Stimulated activated CD4-positive, alpha-beta T cell treated with anti-CD3 and anti-CD28 coated beads, Interleukin-12 subunit alpha, Interleukin-12 subunit beta, amount 100 ng/mL, for 24 hours (primary cell): ENCODE measurements at places on chromosomes 7 and 10.

DNA sequence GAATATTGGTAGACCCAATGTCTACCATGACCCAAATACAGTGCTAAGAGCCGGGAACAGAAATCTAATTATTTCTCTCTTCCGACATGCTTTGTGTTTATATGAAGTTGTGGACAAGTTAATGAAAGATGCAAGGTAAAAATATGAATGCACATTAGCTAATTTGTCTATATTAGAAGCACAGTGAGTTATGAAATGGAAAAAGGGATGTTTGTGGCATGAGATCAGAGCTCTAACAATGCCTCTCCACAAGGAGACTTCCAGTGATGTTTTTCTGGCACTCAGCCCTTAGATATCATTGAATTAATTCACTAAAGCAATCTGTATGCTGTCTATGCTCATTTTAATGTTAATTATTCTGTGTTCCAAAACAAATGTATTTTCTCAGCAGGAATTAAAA, 897.2 kb downstream of the CNTNAP2 start:
- DNase-seq, result no peak

DNA sequence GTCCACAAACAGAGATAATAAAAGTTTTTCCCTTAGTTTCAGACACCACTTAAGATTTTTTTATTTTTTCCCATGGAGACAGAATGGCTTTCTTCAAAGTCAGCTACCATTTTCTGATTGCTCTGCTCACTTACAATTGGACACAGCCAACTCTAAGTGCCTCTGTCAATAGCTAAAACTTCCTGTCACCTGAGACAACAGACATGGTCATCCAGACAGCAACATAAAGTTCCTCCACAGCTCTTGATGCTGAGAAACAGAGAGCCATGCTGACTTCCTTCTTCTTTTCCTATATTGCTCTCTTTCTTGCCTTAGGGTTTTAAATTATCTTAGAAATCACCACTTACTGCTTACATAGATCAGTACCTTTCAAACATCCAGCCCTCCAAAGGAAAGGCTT, 12.0 kb downstream of the ZNF800 start:
- no peak for DNase-seq

DNA sequence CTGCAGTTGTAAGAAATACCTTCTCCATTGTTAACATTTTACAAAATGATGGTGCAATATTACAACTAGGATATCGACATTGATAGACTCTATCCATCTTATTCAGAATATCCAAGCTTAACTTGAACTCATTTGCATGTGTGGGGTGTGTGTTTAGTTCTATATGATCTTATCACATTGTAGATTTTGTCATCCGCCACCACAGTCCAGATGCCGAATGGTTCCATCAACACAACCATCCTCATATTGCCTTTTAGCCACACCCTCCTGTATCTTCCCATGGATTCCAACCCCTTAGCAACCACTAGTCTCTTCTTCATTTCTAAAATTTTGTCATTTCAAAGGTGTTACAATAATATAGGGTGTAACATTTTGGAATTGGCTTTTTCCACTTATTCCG, 452.9 kb upstream of the AKR1E2 start:
- DNase-seq, result no peak

DNA sequence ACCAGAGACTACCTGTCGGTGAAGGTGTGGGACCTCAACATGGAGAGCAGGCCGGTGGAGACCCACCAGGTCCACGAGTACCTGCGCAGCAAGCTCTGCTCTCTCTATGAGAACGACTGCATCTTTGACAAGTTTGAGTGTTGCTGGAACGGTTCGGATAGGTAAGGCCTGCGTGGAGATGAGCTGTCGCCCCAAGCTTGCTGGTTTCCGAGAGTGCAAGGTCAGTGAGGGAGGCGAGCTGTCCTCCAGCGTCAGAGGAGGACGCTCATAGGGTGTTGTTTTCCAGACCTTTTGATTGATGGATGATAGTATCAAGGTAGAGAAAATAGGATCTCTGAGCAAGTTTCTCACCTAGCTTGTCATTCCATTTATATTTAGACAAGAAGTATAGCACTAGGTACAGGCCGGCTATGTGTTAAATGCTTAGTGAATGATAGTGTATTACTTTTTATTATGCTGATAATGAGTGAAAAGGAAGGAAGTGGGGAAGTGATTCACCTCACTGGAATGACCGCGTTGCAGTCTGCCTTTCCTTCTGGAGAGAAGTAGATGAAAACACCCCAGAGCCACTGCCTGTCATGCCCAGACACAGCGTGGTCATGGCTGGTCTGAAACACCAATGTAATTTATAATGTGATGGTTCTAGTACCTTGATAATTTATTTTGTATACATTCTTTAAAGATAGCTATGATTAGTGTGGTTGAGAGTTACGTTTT, 33.9 kb downstream of the BNIP3 start:
- DNase-seq, result no peak

DNA sequence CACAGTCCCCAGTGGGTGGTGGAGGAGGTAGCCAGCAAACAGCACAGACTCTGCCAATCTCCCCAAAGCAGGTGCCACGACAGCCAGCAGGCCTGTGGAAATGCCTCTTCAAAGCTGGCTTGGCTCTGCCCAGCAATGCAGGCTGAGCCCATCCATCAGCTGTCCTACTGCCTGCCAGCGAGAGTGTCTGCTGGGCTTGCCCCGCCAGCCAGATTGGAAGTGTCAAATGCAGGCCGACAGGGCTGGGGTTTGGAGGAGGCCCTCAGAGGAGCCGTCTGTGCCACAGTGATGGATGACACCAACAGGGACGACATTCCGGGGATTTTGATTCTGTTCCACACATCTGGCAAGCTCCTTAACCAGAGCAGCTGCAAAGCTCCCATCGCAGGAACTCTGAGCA, 16.7 kb downstream of the HABP2 start:
- no peak for DNase-seq

- DNase-seq, result no peak
Observed at GRCh38 chr10:32982911-32983909, 25.2 kb upstream of the ITGB1 start.

DNA sequence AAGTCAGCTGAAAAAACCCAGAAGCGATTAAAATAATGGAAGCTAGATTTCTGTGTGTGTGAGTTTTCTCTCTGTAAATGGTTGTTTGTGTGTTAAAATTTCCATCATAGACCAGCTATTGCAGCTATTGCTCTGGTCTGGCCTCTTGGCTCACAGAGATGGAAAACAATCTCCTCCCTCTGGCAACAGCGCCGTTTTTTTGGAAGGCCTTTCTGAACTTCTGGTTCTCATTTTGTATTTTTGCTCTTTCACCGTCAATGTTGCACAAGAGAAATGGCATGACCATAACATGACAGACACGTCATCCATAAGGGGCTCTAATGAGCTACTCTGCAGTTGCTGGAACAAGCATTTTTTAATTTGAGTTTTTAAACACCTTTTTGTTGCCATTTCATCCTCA, 91.0 kb downstream of the CUBN start:
- no peak for DNase-seq

- no peak for DNase-seq
Observed at GRCh38 chr7:43679210-43680068, 49.9 kb downstream of the COA1 start.

DNA sequence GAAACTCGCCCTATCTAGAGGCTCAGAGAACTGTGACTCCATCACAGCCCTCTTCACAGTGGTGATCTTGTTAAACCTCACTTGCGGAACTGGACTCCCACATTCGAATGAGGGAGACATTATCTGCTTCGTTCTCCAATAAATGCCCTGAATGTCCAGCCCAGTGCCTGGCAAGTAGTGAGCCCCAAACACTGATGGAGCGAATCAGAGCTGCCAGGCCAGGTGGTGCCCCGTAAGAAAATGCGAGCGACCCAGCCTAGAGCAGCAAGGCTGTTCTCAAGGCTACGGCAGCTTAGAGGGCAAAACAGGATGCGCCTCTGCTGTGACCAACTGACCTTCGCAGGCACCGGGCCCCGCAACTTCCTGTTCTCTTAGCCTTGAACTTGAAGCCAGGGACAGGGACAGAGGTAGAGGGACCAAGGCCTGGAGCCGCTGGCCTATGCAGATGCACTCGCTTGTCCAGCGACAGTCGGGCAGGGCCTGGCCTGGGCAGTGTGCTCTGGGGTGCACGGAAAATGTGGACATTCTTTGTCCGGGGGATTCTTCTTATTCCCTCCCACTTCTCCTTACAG, 217.6 kb downstream of the TCERG1L start:
- DNase-seq, result no peak

GRCh38 chr7:107045195-107045960, 873 bp downstream of the PRKAR2B start:
- DNase-seq, result no peak

- no peak for DNase-seq
Observed at GRCh38 chr10:71736570-71736952, 17.0 kb upstream of the C10orf105 start.

GRCh38 chr7:4006687-4007086, 675.4 kb upstream of the FOXK1 start:
- no peak for DNase-seq

- DNase-seq, result no peak
Observed at GRCh38 chr10:23540401-23541030, 101.6 kb downstream of the OTUD1 start.

- no peak for DNase-seq
Observed at GRCh38 chr10:10794791-10795191, 222.9 kb upstream of the CELF2 start.

GRCh38 chr7:157937406-157937805, 600.6 kb downstream of the DNAJB6 start:
- DNase-seq, result no peak

DNA sequence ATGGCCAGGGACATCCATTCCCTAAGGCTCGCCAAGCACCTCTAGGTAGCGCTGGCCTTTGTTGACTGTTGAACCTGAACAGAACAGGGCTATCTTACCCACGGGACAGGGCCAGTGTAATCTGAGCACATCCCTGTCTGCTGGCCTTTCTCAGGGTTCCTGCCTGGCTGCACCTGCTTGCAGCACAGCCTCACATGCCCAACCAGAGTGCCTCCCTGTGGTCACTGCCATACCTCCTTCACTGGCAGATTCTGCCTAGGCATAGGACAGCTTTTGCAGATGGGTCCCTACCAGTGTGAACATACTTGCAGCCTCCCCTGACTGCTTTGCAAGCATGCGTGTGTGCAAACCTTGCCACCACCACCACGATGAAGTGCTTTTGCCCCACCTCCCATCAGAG, 15.8 kb upstream of the LIPN start:
- DNase-seq, result no peak

- no peak for DNase-seq
Observed at GRCh38 chr7:158313931-158314330, 273.7 kb downstream of the PTPRN2 start.

DNA sequence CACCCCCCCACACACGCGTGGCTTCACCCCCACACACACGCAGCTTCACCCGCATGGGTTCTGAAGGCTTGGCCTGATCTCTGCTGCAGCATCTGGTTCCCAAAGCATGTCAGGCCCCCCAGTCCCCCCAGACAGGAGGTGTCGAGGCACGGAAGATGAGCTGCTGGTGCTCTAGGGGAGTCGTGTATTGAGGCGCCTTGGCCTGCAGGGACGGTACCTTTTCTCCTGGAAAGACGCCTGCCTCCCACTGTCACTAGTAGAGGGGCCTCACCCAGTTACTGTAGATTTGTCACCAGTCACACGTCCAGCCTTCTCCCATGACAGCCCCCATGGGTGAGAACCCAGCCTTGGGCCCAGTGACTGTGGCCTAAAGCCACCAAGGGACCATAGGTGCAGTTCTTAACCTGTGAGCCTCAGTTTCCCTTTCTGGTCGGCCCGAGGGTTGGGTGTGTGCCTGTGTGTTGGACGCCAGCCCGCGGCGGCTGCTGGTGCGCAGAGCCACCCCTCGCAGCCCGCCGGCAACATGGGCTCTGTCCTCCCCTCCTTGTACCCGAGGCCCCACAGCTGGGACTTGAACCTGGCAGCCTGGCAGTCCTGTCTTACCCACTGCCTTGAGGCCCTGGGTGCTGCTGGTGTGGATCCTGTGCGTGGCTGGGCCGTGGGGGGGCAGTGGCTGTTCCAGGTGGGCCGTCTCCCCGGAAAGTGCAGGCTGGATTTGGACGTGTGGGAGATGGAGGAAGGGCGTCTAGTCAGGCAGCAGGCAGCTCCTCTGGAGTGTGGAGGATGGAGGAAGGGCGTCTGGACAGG, 81.7 kb downstream of the NKX6-2 start:
- no peak for DNase-seq

GRCh38 chr10:64486149-64486548, 964.9 kb downstream of the REEP3 start:
- DNase-seq, result no peak

- DNase-seq, result no peak
Observed at GRCh38 chr7:90192876-90193750, 18.4 kb upstream of the STEAP2 start.

GRCh38 chr10:86657011-86657395, 2.7 kb downstream of the OPN4 start:
- DNase-seq, result no peak

GRCh38 chr7:88057655-88058054, 123.6 kb downstream of the ADAM22 start:
- DNase-seq, result no peak
